ENCODE measurements at places on chromosomes 2 and 18. TPM values are rescaled to one million over a fixed set of nuclear protein-coding genes. Genes with fewer than 3 reads are reported as not detected.

CCDC102B gene
- polyA plus RNA-seq = 4.7 TPM

- no peak overlapping the region for H3K4me3 ChIP-seq
- DNase-seq = no peak
- no peaks in the 10 kb centered on the region for H3K36me3 ChIP-seq
- H3K4me1 ChIP-seq = no peaks in the 10 kb centered on the region
- H3K27me3 ChIP-seq = no peaks in the 10 kb centered on the region
Measured at GRCh38 chr2:16139663-16140615, 199.6 kb downstream of the MYCN start.

SCG2 gene
- polyA plus RNA-seq = 0.13 TPM

DNA sequence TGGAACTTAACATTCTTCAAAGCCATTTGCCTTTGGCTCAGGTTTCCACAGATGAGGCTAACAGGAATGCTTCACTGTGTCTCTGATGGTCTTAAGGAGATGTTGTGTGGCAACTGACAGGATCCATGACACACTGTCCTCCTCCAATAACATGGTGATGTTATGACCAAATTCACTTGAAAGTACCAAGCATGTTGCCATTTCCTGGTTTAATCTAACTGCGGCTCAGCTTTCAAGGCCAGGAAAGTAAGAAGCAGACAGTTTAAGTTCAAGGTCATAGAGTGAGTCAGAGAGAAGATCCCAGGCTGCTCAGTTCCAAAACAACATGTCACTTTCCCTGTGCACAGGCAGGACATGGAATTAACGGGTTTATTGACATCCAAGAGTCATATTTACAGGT, 513.6 kb downstream of the STK39 start:
- no peaks in the 10 kb centered on the region for H3K36me3 ChIP-seq
- no peak overlapping the region for H3K4me3 ChIP-seq
- no peak for DNase-seq

Measured in spleen (tissue), 13 donors.